ENCODE measurements at places on chromosomes 6 and 20.

DNA sequence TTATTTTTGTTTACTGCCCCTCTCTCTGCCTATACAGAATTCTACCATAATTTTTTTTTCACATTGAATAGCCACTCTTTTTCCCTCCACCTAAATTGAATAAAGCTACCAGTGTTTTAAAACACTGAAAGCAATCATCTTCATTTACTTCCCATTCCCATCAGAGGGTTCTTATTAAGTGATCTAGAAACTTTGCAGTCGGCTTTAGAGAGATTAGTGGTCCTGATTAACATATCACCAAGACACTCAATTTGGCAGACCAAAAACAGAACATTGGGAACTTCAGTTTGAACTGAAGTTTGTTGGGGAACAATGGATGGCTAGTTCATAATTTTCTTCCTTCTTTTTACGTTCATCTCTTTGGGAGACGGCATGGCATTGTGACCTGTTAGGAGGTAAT, 249.5 kb downstream of the CBLN4 start:
- DNase-seq = no peak

DNA sequence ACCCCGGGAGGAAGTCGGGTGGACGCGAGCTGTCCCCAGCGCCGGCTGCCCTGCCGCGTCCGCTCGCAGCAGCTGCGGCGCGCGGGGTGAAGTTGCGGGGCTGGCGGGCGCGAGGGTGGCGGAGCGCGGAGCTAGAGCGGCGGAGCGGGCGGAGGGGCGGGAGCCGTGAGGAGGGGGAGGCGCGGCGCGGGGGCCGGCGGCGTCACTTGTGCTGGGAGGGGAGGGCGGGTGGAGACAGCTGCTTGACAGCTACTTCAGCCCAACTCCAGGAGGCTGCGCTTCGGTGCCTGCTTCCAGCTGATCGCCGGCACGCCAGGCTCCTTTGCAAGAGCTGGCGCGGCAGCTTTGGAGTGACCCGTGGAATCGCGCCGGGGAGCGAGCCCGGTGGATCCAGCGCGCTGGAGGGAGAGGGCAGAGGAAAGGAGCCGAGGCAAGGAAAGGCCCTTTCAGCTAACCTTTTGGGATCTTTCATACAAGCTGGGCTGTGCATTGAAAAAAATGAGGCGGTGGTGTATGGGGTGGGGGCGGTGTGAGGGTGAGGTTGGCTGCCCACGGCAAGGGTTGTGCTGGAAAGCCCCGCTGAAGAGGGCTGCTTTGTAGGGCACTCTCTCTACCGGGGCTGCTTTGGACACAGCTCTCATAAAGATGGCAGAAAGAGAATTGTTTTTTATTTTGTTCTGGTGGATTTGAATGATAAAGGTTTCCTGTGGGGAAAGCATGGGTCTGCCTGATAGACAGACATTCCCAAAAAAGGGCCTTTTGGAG, 24.6 kb downstream of the RIPOR2 start:
- DNase-seq = no peak

DNA sequence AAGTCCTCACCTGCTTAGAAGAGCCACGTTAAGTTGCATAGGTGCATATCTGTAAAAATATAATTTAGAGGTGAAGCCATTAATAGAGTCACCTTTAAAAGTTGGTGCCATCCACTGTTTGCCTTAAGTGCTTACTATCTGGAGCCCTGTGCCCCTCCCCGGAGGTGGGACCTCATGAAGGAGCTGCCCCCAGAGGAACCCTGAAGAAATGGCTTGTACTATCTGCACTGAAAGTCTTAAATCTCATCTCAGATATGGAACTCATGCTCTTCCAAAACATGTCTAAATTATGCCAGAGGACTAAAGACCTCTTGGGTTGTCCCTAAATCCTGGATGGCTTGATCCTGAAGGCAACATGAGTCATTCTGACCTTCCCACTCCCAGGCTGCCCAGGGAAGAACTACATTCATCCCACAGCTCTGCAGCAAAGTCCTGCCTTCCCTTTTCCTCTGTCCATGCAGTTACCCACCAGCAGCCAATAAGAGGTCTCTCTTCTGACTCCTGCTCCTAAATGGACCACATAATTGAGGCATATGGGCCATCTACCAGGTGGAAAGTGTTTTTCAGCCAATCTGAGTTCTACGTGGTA, 85.3 kb downstream of the ASXL1 start:
- DNase-seq = no peak

GRCh38 chr6:150336708-150337107, 32.1 kb upstream of the IYD start:
- DNase-seq = no peak

GRCh38 chr20:24382743-24383142, 86.7 kb upstream of the SYNDIG1 start:
- DNase-seq = no peak

GRCh38 chr20:41329435-41330342, 10.9 kb upstream of the LPIN3 start:
- DNase-seq = peak; percentile 81

DNA sequence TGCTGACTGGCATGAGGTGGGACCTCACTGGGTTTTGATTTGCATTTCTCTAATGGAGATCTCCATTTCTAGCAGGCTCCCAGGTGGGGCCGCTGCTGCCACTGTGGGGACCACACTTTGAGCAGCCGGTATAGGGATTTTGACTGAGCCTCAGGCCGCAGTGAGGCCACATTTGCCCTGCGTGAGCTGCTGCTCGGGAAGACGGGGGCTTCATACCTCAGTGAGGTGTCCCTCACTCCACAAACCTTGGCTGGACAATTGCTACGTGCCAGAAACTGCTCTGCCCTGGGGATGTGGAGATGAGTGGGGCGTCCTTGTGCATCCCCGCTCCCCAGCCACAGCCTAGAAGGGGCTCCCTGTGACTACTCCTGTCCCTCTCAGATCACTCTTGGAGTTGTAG, 134.3 kb downstream of the ANKRD60 start:
- no peak for DNase-seq

DNA sequence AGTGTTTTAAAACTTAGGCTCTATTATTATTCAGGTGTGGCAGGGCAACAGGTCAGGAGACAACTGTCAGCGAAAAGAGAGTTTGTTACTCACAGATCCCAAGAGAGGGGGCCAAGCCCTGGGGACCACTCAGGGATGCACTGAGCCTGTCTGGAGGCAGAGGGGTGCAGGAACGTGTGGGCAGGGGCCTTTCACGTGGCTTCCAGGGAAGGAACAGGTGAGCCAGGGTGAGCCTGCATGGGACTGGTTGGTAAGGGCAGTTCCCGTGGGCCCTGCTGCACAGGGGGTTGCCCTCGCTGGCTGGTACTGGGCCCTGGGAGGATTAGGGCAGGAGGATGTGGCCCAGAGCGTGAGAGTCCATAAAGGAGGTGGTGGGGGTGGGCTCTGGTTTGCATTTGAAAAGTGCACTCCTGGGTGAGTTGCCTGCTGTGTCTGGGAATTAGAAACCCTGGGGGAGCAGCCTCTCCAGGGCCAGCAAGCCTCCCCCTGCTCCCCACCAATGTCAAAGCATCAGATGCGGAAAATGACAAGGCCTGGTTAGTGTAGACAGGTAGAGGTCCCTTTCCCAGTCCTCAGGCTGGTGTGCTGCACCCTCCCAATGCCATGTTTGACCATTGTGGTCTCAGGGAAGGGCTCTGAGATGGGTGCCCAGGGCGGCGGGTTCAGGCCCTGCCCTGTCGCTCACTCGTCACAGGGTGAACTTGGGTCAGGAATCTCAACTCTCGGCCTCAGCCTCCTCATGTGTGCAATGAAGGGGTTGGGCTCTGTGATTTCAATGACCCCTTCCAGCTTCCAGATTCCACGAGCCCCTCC, 127.4 kb upstream of the RPS6KA2 start:
- no peak for DNase-seq

DNA sequence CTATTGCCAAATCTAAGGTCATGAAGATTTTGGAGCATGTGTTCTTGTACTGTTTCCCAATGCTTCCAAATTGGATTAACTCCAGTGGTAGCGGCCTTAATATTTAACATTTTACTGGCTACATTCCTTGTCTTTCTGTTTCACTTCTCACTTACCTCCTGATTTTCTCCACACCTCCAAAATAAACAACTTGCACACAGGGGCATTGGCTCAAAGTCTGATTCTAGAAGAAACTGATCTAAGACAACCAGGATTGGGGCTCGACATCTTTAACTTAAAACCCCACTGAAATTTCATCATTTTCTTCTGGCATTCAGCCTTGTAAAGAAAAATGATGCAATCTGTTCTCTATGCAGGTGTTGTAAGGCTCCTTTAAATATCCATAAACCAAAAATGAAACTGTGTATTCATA, 557.9 kb upstream of the ID4 start:
- DNase-seq = no peak

DNA sequence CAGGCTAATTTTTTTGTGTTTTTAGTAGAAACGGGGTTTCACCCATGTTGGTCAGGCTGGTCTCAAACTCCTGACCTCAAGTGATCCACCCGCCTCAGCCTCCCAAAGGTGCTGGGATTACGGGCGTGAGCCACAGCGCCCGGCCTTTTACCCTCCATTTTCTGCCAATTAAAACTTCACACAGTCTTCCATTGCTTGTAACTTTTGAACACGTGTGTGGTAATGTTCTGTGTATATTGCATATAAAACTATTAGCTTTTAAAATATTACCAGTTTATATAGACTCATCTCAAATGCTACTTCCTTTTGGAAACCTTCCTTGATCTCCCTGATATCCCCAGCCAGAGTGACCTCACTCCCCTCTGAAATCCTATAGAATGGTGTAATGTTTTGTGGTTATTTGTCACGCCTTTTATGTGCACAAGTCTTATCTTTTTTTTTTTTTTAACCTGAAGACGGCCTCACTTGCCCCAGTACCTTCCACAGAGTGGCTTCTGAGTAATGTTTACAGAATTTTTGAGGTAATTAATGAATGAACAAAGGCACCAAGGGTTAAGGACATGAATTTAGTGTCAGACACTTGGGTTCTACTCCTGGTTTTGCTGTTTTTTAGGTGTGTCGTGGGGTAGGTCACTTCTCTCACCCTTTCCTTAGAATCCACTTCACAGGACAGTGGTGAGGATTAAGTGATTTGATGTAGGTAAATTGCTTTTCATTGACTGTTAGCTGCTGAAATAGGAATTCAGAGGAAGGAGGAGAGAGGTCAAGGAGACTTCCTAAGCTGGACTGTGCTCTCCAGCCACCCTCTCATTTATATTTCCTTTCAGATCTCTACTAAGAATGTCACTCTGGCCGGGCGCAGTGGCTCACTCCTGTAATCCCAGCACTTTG, 11.2 kb upstream of the MMP24 start:
- DNase-seq = peak; percentile 15

DNA sequence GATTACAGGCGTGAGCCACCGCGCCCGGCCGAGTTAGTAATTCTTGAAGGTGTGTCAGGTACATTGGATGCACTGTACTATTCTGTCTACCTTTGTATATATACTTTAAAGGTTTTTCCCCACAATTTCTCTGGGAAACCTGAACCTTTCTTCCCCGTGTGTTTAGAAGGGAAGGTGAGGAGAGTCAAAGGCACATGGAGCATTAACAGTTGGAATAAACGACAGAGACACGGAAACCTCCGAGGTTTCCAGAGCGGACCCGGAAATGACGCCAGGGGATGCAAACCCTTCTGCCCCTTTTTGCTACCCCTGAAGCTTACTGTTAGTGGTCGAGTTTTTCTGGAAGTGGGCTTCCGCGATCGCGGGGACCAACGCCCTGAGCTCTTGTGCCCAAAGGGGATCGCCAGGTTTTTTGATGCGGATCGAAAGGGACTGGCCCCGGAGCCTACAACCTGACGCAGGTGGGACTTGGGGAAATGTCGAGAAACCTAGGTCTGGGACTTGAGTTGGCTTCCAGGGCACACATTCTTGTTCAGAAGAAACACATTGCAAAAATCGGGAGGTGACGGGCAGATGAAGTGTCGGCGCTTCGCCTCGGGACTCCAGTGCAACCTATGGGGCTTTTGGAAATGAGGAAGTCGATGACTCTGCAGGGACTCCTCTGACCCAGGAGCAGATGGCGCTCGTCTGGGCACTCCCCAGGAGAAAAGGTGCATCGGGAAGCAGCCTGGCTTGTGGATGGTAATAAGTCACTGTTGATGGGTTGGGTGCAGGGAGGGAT, 218.2 kb downstream of the OR2B2 start:
- DNase-seq = no peak

DNA sequence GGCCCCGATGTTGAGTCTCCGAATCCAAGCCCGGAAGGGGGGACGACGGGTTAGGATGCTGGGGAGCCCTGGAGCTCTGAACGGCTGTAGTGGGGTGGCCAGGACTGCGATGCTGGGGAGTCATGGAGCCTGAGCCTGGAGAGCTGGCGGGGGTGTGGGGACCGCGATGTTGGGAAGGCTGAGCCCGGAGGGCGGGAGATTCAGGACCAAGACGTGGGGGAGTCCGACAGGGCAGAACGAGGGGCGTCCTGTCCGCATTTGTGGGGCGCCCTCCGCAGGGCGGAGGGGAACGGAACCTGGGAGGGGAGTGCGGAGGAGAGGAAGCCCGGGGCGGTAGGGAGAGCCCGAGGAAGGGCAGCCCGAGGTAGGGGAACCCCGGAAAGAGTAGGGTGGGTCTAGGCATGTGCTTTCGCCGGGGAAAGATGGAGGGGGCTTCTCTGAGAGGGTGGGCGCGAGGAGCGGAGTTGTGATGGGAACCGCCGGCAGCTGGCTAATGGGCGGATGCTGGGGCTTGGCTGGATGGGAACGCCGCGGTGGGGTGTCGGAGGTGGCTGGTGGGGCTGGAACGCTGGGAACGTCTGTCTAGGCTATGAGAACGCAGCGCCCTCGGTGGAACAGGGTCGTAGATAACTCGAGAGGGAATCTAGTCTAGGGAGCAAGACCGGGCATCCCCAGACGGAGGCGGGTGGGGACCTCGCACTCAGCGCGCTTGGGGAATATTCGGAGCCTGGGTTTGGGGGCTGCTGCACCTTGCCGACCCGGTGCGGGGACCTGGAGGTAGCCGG, 684 bp downstream of the PAQR8 start:
- DNase-seq = no peak

DNA sequence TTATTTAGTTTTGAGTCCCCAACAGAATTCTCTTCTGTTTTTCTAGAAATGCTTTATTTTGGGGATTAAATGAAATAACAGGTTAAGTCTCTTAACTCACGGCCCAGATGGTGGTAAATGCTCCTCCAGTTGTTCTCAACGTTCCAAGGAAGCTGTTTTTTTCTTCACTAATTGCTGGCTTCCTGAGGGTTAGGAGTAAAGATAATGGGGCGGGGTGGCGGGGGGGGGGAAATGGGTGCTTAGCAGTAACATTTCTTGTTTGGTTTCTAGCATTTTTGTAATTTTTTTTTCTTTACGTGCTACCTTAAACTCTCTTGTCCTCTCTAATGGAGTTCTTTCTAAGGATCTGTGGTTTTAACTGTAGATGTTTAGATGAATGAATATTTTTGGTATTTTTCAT, 2.2 kb downstream of the SRSF3 start:
- no peak for DNase-seq

GRCh38 chr20:53795170-53795569, 201.5 kb upstream of the ZNF217 start:
- no peak for DNase-seq

DNA sequence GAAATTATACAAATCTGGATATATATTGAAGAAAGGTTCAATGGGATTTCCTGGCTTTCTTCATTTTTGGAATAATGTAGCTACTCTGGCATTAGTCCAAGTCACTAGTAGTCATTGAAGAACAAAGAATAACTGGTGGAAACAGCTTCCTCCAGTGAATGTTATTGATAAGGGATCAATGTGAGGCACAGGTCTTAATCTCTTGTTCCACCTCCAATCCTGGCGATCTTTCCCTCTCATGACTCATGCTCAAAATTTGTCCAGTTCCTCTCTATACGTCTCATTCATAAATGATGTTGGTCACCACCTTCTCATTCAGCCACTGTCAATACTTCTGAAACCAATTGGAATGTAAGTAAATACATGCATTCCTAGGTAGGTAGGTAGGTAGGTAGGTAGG, 185.0 kb upstream of the BMP2 start:
- no peak for DNase-seq

GRCh38 chr6:139355172-139355571, 19.3 kb downstream of the CITED2 start:
- no peak for DNase-seq

All from T1000 (cell line).